ENCODE measurements at places on chromosomes 4 and X. TPM values are rescaled to one million over a fixed set of nuclear protein-coding genes. Genes with fewer than 3 reads are reported as not detected.
A peak's percentile ranks its signal among the peaks of the same experiment; 100 is the strongest.

DNA sequence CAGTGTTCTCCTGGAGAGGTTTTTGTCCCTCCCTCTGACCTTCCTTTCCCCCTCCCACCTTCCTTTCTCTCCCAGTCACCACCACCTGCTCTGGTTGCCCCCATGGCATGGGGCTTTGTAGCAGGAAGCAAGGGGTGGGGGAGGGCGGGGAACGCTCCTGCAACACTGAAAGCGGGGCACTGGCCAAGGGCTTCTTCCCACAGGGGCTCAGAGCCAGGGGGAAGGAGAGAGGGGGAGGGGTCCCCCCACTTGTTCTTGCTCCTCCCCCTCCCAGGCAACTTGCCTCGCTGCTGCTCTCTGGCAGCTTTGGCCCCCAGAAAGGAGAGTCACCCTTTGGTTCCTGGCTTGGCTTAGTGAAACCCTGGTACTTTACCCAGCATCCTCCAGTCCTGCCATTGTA is 48.4 kb downstream of the BCORL1 start:
- H3K4me3 ChIP-seq = no peak overlapping the region
- no peak overlapping the region for H3K27ac ChIP-seq
- no peaks in the 10 kb centered on the region for H3K27me3 ChIP-seq

GRCh38 chrX:15143050-15143824 is 126.6 kb downstream of the ASB9 start:
- peak overlapping the region; percentile 69 for H3K4me3 ChIP-seq
- no peaks in the 10 kb centered on the region for H3K36me3 ChIP-seq
- peaks cover 3% of the 10 kb centered on the region for H3K27me3 ChIP-seq
- peak overlapping the region; percentile 42 for H3K27ac ChIP-seq
- H3K4me1 ChIP-seq = peaks cover 13% of the 10 kb centered on the region

- no peak overlapping the region for H3K27ac ChIP-seq
- no peak for DNase-seq
- H3K36me3 ChIP-seq = no peaks in the 10 kb centered on the region
Observed at GRCh38 chr4:70632028-70632427, 3.5 kb downstream of the ENAM start.

- H3K4me3 ChIP-seq = no peak overlapping the region
- no peak overlapping the region for H3K27ac ChIP-seq
- H3K36me3 ChIP-seq = no peaks in the 10 kb centered on the region
- H3K27me3 ChIP-seq = peaks cover 2% of the 10 kb centered on the region
- no peak for DNase-seq
Observed at GRCh38 chr4:151021637-151022334, 6.7 kb upstream of the LRBA start.

DNA sequence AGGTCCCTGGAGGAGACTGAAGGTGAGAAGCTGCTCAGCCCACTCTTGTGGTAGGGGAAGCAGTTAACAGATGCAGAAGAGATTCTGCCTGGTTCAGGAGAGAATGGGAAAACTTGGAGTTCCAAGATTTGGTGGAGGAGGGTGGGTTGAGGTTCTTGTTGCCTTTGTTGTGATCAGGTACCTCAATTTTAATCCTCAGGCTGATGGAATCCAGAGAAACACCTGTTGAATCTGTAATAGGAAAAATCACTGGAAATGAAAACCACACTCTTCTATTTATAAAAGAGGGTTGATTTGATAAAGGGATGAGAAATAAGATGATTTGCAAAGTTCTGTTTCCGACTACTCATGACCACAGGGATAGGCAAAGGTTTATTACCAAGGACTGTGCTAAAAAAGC is 132.1 kb downstream of the EDA start:
- H3K4me3 ChIP-seq = no peak overlapping the region
- H3K4me1 ChIP-seq = no peaks in the 10 kb centered on the region
- no peak for DNase-seq
- H3K36me3 ChIP-seq = no peaks in the 10 kb centered on the region
- H3K27ac ChIP-seq = no peak overlapping the region

- no peaks in the 10 kb centered on the region for H3K4me1 ChIP-seq
- H3K27me3 ChIP-seq = no peaks in the 10 kb centered on the region
- DNase-seq = no peak
- H3K4me3 ChIP-seq = no peak overlapping the region
- H3K36me3 ChIP-seq = no peaks in the 10 kb centered on the region
- no peak overlapping the region for H3K27ac ChIP-seq
Observed at GRCh38 chr4:133058701-133059100, 90.4 kb upstream of the PCDH10 start.

GRCh38 chrX:110341189-110342035 is 17.2 kb upstream of the RTL9 start:
- no peak for DNase-seq
- no peak overlapping the region for H3K27ac ChIP-seq
- H3K4me1 ChIP-seq = no peaks in the 10 kb centered on the region
- H3K27me3 ChIP-seq = no peaks in the 10 kb centered on the region
- H3K36me3 ChIP-seq = no peaks in the 10 kb centered on the region

DNA sequence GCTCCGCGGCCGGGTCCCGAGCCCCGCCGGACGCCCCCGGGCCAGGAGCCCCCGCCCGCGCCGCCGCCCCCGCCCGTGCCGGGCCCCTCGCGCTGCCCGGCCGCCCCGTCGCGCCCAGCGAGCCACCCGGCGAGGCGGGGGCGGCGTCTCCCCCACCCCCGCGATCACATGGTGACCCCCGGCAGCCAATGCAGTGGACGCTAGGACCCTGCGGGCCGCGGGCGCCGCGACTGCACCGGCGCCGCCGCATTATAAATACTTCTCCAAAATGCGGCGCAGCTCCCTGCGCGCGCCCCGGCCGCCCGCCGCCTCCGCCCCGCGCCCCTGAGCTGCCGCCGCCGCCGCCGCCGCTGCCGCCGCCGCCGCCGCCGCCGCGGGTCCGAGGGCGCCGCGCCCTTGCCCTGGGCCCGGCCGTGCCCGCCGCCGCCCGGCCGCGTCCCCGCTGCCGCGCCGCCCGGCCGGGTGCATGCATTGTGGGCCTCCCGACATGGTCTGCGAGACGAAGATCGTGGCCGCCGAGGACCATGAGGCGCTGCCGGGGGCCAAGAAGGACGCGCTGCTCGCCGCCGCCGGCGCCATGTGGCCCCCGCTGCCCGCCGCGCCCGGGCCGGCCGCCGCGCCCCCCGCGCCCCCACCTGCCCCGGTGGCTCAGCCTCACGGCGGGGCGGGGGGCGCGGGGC is at the start of gene NAT8L:
TSS of gene NAT8L (plus strand) at position 282 of the 680 bp plus-strand sequence. CDS start at position 467, 185 bp downstream.
- DNase-seq = peak; percentile 80
- no peaks in the 10 kb centered on the region for H3K36me3 ChIP-seq
- H3K4me1 ChIP-seq = no peaks in the 10 kb centered on the region

GRCh38 chr4:94564252-94564651 is 112.5 kb downstream of the PDLIM5 start:
- H3K27ac ChIP-seq = no peak overlapping the region
- peaks cover 3% of the 10 kb centered on the region for H3K4me1 ChIP-seq
- no peak overlapping the region for H3K4me3 ChIP-seq
- H3K36me3 ChIP-seq = no peaks in the 10 kb centered on the region
- DNase-seq = no peak

GRCh38 chr4:20253735-20254409 is 2.2 kb downstream of the SLIT2 start:
- peaks cover 8% of the 10 kb centered on the region for H3K4me1 ChIP-seq
- no peak overlapping the region for H3K4me3 ChIP-seq
- H3K36me3 ChIP-seq = peaks cover 2% of the 10 kb centered on the region
- no peak for DNase-seq
- peaks cover 47% of the 10 kb centered on the region for H3K27me3 ChIP-seq

GRCh38 chrX:28205905-28206304 is 224.7 kb upstream of the DCAF8L1 start:
- H3K4me1 ChIP-seq = no peaks in the 10 kb centered on the region
- no peaks in the 10 kb centered on the region for H3K27me3 ChIP-seq
- no peak for DNase-seq

GRCh38 chrX:136210243-136210642 is 41.0 kb downstream of the MAP7D3 start:
- DNase-seq = no peak
- H3K4me3 ChIP-seq = no peak overlapping the region
- no peaks in the 10 kb centered on the region for H3K27me3 ChIP-seq
- H3K27ac ChIP-seq = no peak overlapping the region

DNA sequence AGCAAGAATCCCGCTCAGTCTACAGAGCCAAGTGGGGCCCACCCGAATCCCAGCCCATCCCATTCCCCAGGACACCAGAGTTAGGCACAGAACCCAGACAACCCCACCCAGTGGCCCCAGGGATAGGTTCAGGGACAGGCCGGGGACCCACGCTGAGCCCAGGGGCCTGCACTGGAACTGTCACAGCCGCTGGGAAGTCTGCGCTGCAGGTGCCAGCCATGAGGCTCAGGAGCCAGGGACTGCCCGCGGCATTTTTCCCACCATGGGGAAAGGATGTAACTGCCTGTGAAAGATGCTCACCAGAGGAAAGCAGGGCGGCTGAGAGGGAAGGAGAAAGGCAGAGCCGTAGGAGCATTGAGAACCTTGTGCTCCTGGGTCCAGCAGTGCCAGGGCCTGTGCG is 12.0 kb downstream of the EVC2 start:
- H3K27ac ChIP-seq = no peak overlapping the region
- H3K4me1 ChIP-seq = no peaks in the 10 kb centered on the region
- H3K27me3 ChIP-seq = no peaks in the 10 kb centered on the region
- H3K36me3 ChIP-seq = no peaks in the 10 kb centered on the region
- DNase-seq = no peak

DNA sequence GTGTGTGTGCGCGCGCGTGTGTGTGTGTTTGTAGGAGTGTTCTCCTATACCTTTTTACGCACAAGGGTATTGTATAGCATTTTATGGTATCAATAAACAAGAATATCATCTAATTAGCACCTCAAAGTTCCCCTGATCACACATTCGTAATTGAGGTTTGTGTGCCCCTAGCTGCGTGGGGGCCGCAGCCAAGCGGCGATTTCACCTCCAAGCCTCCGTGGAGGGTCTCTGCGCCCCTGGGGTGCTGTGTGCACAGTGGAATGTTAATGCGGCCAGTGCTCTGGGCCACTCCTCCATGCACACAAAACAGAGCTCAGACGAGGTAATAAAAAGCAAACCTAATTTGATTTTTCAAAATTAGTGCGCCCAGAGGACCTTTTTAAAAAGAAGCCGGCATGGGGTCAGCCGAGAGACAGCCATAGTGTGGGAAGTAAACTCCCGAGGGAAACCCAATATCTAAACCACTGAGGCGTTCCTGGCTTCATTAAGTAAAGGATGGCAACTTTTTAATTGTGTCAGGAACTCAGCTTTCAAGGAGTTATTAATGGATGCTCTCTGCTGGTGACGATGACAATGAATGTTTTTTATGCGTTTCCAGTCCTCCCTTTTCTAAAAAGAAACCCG is 110.6 kb downstream of the SORCS2 start:
- H3K27me3 ChIP-seq = no peaks in the 10 kb centered on the region
- no peak overlapping the region for H3K4me3 ChIP-seq
- no peak overlapping the region for H3K27ac ChIP-seq

- no peak overlapping the region for H3K27ac ChIP-seq
- no peak for DNase-seq
- H3K27me3 ChIP-seq = no peaks in the 10 kb centered on the region
- no peak overlapping the region for H3K4me3 ChIP-seq
- no peaks in the 10 kb centered on the region for H3K36me3 ChIP-seq
- H3K4me1 ChIP-seq = no peaks in the 10 kb centered on the region
Observed at GRCh38 chrX:28225513-28225912, 244.3 kb upstream of the DCAF8L1 start.

DNA sequence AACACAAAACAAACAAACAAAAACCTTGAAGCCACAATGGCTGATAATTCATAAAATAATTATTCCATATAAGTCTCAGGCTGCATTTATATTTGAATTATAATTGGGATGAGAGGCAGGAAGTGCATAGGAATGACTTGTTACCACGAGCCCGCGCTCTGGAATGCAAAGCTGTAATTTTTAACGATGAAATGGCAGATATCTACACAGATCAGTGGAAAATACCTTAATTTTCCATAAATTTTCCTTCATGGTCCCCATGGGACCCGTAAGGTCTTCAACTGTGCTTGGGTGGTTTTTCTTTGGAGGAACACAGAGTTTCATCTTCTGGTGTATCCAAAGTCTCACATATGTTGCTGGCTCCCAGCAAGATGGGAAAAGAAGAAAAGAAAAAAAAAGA is 226.8 kb downstream of the SHOX start:
- H3K4me1 ChIP-seq = no peaks in the 10 kb centered on the region
- no peak overlapping the region for H3K4me3 ChIP-seq
- no peaks in the 10 kb centered on the region for H3K36me3 ChIP-seq
- peak; percentile 3 for DNase-seq
- H3K27ac ChIP-seq = no peak overlapping the region

GRCh38 chr4:17545374-17546140 is 30.6 kb downstream of the CLRN2 start:
- peaks cover 3% of the 10 kb centered on the region for H3K4me1 ChIP-seq
- no peak overlapping the region for H3K27ac ChIP-seq
- peaks cover 8% of the 10 kb centered on the region for H3K27me3 ChIP-seq
- H3K36me3 ChIP-seq = no peaks in the 10 kb centered on the region

DNA sequence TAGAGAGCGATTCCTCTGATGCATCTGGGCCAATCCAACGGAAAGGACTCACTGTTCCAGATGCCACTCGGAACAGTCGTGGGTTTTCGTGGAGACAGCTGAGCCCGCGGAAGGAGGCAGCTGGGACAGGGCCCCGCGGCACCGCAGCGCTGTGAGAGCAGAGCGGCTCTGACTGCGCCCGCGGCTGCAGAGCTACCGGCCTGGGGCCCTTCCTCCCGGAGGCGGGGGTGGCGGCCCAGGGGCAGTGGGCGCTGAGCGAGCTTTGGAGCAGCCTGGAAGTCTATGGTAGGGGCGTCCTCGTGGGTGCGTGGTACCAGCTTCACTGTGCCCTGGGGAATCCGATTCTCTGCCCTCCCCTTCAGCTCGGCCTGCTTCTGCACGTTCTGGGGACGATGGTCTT is 24.9 kb downstream of the CLDN34 start:
- peaks cover 2% of the 10 kb centered on the region for H3K4me1 ChIP-seq
- no peaks in the 10 kb centered on the region for H3K36me3 ChIP-seq
- H3K4me3 ChIP-seq = no peak overlapping the region
- H3K27ac ChIP-seq = no peak overlapping the region
- H3K27me3 ChIP-seq = peaks cover 2% of the 10 kb centered on the region
- DNase-seq = no peak

- H3K36me3 ChIP-seq = no peaks in the 10 kb centered on the region
- peaks cover 2% of the 10 kb centered on the region for H3K4me1 ChIP-seq
Observed at GRCh38 chr4:68494688-68495087, 47.4 kb downstream of the TMPRSS11E start.

DNA sequence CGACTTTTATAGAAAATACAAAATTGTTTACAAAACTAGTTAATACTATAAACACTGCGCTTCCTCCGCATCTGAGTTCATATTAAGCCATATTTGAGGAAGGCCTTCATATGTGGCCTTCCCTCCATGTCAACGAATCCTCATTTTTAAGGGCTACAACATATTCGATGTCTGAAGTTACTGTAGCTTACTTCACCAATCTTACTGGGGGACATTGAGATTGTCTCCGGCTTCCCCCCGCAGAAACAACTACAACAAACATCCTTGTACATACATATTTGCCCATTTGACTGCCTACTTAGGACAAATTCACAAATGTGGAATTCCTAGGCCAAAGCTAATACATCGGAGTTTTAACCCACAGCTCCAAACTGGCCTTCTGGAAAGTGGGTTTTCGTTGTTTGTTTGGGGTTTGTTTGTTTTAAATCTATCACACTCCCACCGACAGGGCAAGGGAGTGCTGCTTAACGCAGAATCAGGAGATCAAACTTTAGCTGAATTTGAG is 581 bp upstream of the FAM114A1 start:
- peaks cover 19% of the 10 kb centered on the region for H3K4me1 ChIP-seq
- H3K4me3 ChIP-seq = peak overlapping the region; percentile 78
- H3K27me3 ChIP-seq = peaks cover 24% of the 10 kb centered on the region

The DCAF12L2 gene
- total RNA-seq = not detected

The IL1RAPL2 gene
- not detected for total RNA-seq

The NDST3 gene
- total RNA-seq = not detected

The CACNA1F gene
- 0.07 TPM for total RNA-seq

The C4orf50 gene
- total RNA-seq = 0.16 TPM

The GAGE12D gene
- not detected for total RNA-seq

The CSAG1 gene
- not detected for total RNA-seq

The SNCA gene
- 0.19 TPM for total RNA-seq

The TCEAL6 gene
- not detected for total RNA-seq

The FABP2 gene
- not detected for total RNA-seq

The NXF2 gene
- not detected for total RNA-seq

The FAM3A gene
- total RNA-seq = 36.5 TPM
